ENCODE measurements at places on chromosomes 13 and 19.

DNA sequence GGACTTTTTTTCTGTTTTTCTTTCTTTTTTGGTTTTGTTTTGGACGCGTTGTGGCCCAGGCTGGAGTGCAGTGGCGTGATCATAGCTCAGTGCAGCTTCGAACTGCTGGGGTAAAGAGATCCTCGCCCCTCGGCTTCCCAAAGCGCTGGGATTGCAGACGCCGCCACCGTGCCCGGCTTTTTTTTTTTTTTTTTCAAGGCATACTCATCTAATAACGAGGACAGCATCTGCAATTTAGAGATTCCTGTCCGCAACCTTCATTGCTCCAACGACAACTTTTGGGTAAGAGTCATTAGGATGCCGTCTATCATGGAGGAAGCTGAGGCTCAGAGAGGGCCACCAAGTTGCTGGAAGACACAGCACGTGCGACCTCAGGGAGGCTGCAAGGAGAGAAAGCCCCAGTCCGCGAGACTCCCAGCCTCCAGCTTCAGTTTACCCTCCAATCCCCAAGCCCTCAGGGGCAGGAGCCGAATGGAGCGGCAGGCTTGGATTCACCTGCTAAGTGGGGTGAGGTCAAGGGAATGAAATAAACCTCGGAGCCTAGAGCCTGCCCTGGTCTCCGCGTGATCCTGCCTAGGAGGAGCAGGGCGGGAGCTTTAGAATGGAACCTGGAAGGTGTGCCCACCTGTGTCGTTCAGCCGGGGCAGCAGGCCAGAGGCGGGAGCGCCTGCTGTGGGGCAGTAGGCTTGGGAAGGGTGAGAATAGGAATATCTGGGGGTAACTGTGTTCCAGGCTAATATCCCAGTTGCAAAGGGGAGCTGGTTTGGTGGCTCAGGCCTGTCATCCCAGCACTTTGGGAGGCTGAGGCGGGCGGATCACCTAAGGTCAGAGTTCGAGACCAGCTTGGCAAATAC lies 676 bp upstream of the POLRMT start:
- DNase-seq, result no peak

- no peak for DNase-seq
These were observed 37.5 kb upstream of the PCDH20 start for GRCh38 chr13:61453121-61453520.

DNA sequence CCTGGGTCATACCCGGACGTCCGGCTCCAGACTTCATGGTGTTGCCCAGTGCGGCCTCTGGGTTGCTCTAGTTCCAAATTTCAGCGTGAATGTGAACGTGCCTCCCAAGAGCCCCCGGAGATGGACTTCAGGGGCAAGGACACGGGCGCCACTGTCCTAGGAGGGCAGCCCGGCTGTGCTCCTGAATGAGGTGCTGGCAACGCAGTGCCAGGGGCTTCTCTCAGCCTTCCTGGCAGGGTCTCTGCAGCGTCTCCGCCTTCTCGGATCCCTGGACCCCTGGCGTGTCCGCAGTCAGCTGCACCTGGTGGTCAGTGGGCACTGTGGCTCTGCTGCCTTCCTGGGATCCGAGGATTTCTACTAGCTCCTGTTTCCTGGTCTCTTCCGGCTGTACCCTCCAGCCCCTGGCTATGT lies 101.7 kb upstream of the MCF2L start:
- no peak for DNase-seq

GRCh38 chr19:49462492-49462891 lies 9.5 kb downstream of the ALDH16A1 start:
- DNase-seq, result peak; percentile 12

DNA sequence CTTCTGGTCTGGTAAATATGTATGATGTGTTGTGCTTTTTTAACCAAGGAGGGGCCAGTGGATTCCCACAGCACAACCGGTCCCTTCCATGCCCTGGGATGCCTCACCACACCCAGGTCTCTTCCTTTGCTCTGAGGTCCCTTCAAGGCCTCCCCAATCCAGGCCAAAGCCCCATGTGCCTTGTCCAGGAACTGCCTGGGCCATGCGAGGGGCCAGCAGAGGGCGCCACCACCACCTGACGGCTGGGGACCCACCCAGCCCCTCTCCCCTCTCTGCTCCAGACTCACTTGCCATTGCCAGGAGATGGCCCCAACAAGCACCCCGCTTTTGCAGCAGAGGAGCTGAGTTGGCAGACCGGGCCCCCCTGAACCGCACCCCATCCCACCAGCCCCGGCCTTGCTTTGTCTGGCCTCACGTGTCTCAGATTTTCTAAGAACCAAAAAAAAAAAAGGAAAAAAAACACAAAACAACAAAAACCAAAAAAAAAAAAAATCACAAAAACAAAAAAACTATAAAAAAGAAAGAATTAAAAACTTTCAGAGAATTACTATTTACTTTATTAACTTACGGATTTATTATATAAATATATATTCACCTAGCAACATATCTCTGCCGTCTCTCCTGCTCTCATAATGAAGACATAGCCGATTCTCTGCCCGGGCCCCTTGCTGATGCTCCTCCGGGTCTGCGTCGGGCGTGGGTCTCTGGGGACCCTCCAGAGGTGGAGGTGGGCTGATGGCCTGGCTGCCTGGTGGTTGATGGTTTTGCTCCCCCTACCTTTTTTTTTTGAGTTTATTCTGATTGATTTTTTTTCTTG lies 14.4 kb downstream of the CAPN12 start:
- peak; percentile 79 for DNase-seq

DNA sequence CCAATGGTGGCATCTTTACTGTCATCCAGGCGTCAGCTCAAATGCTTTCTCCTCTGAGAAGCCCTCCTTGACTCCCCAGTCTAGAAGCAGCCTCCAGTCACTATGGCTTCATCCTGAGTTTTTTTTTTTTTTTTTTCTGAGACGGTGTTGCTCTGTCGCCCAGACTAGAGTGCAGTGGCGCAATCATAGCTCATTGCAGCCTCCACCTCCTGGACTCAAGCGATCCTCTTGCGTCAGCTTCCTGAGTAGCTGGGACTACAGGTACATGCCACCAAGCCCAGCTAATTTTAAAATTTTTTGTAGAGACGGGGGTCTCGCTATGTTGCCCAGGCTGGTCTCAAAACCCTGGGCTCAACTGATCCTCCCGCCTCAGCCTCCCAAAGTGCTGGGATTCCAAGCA lies 4.2 kb downstream of the NRTN start:
- no peak for DNase-seq

DNA sequence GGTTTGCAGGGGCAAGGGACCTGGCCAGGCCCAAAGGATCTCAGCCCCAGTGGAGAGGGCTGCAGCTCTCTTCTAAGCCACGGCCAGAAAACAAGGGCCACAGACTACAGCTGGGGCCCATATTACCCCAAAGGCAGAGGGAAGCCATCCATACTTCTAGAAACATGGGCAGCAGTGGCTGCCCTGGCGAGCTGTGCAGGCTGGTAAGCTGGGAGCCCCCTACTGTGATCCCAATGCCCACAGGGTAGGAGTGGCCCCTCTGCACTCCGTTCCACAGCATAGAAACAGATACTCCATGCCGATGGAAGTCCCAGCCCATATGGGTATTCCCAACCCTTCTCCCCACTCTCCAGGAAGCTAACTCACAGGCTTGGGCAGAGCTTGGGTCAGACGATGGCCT lies 25.1 kb downstream of the VSTM2B start:
- no peak for DNase-seq

DNA sequence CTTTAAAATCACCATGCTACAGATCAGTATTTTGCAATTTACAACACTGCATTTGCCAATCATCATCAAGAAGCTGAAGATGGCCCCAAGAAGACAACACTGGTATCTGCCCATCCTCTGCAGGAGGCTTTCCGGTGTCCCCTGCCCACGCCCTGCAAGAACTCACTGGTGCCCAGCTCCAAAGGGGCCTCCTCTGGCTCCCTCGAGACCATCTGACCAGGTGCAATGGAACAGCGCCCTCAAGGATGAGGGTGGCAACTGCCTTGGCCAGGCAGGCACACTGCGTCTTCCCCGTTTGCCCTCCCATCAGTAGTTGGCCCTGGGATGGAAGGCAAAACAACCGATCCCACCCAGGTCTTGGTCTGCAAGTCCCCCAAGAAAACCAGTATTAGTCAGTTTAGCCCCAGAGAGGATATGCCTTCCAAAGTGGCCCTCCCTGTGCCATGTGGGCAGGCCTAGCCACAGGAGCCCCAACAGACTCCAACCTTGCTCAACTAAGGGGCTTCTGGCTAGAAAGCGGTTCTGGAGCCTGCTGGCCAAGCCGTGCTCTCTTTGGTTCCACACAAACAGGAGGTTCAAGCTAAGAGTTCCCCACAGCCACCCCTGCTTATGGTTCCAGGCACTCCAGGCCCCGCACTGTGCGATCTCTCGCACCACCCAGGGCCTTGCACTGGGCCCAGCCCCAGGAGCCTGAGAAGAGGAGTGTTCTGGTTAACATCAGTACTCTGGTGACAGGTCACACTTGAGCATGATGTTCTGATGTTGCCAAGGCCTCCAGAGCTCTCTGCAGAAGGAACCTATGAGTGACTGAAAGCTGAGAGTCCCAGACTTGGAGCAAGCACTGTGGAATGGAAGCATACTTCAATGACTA lies 4.7 kb downstream of the PCID2 start:
- DNase-seq, result no peak

DNA sequence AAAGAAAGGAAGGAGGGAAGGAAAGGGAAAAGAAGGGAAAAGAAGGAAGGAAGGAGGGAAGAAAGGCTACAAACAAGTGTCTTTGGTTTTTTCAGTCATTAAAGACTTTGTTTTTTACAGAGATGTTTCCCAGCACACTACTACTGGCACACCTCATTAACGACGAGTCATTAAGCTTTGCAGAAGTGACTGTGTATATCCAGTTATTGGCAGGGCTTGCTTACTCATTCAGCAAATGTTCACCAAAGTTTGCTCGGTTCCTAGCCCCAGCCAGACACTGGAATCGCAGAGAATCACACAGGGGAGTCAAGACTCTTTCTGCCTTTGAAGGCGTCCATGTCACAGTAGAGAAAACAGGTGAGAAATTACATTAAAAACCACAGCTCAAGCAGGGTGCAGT lies 4.3 kb downstream of the NLRP12 start:
- DNase-seq, result no peak

DNA sequence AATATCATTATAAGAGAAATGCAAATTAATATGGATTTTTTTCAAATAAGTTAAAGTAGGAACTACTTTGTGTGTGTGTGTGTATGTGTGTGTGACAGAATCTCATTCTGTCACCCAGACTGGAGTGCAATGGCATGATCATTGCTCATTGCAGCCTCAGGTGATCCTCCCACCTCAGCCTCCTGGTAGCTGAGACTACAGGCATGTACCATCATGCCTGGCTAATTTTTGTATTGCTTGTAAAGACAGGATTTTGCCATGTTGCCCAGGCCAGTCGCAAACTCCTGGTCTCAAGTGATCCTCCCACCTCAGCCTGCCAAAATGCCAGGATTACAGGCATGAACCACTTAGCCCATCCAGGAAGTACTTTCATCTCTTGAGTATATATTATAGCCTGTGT lies 3.2 kb upstream of the ERVV-2 start:
- DNase-seq, result no peak

- no peak for DNase-seq
These were observed 80.5 kb downstream of the GPR12 start for GRCh38 chr13:26680123-26680450.

DNA sequence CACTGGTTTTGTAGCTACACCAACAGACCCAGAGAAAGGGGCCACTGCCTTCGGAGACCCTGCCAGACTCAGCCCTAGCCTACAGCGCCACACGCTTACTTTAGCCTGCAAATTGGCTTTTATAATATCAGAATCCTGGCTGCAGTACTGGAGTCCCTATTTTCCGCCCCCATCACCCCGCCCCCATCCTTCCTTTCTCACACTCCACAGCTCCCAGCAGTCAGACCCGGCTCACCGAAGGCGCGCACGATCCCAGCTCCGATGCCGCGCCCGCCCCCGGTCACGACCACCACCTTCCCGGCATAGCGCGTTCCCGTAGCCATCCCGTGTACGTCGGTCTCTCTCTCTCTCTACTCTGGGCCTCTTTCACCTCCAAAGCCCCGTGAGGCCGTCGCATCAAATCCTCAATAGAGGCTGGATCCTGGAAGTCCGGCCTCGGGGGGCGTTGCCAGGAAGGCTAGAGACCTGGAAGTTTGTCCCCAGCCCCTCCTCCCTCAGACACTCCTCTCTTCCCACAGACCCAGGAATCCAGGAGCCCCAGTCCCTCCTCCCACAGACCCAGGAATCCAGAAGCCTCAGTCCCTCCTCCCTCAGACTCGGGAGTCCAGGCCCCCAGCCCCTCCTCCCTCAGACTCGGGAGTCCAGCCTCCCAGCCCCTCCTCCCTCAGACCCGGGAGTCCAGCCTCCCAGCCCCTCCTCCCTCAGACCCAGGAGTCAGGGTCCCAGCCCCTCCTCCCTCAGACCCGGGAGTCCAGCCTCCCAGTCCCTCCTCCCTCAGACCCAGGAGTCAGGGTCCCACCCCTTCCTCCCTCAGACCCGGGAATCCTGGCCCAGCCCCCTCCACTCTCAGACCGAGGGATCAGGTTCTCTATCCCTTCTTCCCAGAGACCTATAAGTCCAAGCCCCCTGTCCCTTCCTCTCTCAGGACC lies at the start of gene HSD17B14:
TSS of gene HSD17B14 (minus strand) at position 403 of the 929 bp plus-strand sequence. CDS start at position 323, 80 bp downstream.
- no peak for DNase-seq

DNA sequence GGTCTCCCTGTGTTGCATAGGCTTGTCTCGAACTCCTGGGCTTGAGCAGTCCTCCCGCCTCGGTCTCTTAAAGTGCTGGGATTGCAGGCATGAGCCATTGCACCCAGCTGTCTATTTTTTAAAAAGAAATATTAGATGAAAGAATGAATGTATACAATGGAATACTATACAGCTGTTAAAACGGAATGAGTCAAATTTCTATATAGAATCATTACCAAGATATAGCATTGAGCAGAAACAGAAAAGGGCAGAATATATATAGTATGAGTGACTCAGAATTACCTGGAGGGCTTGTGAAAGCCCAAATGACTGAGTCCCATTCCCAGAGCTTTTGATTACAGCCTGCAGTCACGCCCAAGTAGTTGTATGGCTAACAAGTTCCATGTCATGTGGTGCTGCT lies 4.4 kb downstream of the DACT3 start:
- no peak for DNase-seq

- no peak for DNase-seq
These were observed 32.3 kb upstream of the ZNF536 start for GRCh38 chr19:30339624-30340525.

- DNase-seq, result no peak
These were observed 610.2 kb downstream of the UQCRFS1 start for GRCh38 chr19:28602675-28603298.

DNA sequence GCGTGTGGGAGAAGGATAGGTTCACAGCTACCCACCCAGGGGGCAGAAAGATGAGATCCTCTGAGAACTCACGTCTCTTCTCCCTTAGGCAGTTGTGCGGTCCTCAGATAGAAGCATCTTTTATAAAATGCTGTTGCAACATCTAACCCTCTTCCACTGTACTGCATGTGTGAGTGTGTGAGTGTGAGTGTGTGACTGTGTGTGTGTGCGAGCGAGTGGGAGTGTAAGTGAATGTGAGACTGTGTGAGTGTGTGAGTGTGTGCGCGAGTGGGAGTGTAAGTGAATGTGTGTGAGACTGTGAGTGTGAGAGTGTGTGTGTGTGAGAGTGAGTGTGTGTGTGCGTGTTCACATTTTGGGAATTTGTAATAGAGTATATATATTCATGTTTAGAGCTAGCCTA lies 55.6 kb upstream of the F7 start:
- DNase-seq, result no peak

GRCh38 chr19:58572818-58573657 lies at the start of gene MZF1:
Gene MZF1 (minus strand): TSS chr19:58573335. CDS start chr19:58571389, 1,946 bp downstream.
- peak; percentile 98 for DNase-seq
